ENCODE measurements at places on chromosomes 3 and 15. TPM values are rescaled to one million over a fixed set of nuclear protein-coding genes. Genes with fewer than 3 reads are reported as not detected.

Gene EXD1
- not detected for total RNA-seq

Gene LDHAL6B
- total RNA-seq: not detected

- no peaks in the 10 kb centered on the region for H3K36me3 ChIP-seq
- no peaks in the 10 kb centered on the region for H3K4me1 ChIP-seq
- H3K27me3 ChIP-seq: no peaks in the 10 kb centered on the region
- no peak overlapping the region for H3K4me3 ChIP-seq
- H3K27ac ChIP-seq: no peak overlapping the region
Measured at GRCh38 chr3:130916507-130917167, 22.8 kb downstream of the ATP2C1 start.

Gene CPA3
- total RNA-seq: 47.9 TPM

Gene FAM107A
- total RNA-seq: 180 TPM

GRCh38 chr3:131390331-131390730, 8.8 kb downstream of the NUDT16 start:
- peaks cover under 1% of the 10 kb centered on the region for H3K36me3 ChIP-seq
- no peaks in the 10 kb centered on the region for H3K27me3 ChIP-seq
- H3K4me3 ChIP-seq: no peak overlapping the region
- H3K4me1 ChIP-seq: peaks cover 8% of the 10 kb centered on the region
- no peak overlapping the region for H3K27ac ChIP-seq
- DNase-seq: no peak

GRCh38 chr15:61989667-61990066, 70.6 kb downstream of the VPS13C start:
- no peak for DNase-seq
- no peaks in the 10 kb centered on the region for H3K27me3 ChIP-seq
- no peak overlapping the region for H3K27ac ChIP-seq
- no peak overlapping the region for H3K4me3 ChIP-seq
- peaks cover 2% of the 10 kb centered on the region for H3K36me3 ChIP-seq

DNA sequence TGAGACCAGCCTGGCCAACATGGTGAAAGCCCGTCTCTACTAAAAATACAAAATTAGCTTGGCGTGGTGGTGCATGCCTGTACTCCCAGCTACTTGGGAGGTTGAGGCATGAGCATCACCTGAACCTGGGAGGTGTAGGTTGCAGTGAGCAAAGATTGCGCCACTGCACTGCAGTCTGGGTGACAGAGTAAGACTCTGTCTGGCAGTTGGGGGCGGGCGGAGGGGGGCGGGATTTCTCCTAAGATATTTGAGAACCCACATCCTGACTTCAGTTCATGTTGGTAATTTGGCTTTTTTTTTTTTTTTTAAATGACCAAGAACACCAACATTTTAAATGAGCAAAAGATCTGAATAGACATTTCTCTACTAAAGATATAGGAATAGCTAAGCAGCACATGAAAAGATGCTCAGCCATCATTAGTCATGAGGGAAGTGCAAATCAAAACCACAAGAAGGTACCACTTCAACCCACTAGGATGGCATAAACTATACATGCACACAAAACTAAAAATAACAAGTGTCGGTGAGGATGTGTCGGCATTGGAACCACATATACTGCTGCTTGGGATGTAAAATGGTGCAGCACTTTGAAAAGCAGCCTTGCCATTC, 75.6 kb upstream of the LMOD3 start:
- no peak overlapping the region for H3K4me3 ChIP-seq
- peaks cover 26% of the 10 kb centered on the region for H3K36me3 ChIP-seq
- no peak overlapping the region for H3K27ac ChIP-seq
- no peak for DNase-seq
- H3K4me1 ChIP-seq: no peaks in the 10 kb centered on the region

Gene CCDC191
- total RNA-seq: 11.7 TPM

- no peaks in the 10 kb centered on the region for H3K27me3 ChIP-seq
- H3K4me1 ChIP-seq: no peaks in the 10 kb centered on the region
- H3K36me3 ChIP-seq: no peaks in the 10 kb centered on the region
- H3K4me3 ChIP-seq: no peak overlapping the region
- no peak overlapping the region for H3K27ac ChIP-seq
- DNase-seq: no peak
Measured at GRCh38 chr3:13587442-13587841, 38.5 kb downstream of the FBLN2 start.

Gene SLC2A2
- 12.6 TPM for total RNA-seq

Gene CISH
- total RNA-seq: 30.8 TPM

Gene SNAPC5
- 29.6 TPM for total RNA-seq

Gene PAQR5
- total RNA-seq: 51.3 TPM
